Glomerular endothelial cell (primary cell): ENCODE measurements at places on chromosomes 13 and 19.

GRCh38 chr13:26914148-26914547 is 153.6 kb upstream of the GPR12 start:
- DNase-seq: no peak

DNA sequence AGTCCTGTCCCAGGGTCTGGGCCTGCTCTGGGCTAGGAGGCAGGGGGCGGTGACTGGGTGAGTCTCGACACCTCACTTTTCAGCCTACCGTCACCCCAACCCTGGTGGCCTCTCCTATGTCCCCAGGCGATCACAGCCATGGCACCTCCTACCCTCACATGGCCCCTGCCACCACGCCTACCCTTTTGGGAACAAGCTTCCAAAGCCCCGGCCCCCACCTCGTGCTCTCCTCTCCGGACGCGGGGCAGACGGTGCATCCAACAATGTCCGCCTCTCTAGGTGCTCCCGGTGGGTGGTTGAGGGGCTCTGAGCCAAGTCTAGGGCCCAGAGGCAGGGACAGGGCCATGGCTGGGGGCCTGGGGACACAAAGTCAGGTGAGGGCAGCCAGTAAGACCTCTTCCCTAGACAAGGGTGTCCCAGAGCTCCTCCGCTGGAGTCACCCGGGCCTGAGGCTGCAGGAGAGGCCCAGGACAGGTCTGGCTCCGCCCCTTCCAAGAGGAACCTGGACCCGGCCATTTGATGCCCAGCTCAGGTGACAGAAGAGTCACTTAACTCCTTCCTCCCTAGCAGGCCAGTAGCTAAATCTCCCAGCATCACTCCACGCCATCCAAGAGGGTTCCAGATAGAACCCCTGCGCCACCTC is at the start of gene SYNE4:
TSS of gene SYNE4 (minus strand) at position 478 of the 643 bp plus-strand sequence. CDS start at position 346, 132 bp downstream.
- no peak for DNase-seq

GRCh38 chr13:112651750-112652511 is 37.9 kb upstream of the ATP11A start:
- DNase-seq: no peak

- DNase-seq: no peak
Observed at GRCh38 chr19:28985201-28985600, 227.8 kb downstream of the UQCRFS1 start.

DNA sequence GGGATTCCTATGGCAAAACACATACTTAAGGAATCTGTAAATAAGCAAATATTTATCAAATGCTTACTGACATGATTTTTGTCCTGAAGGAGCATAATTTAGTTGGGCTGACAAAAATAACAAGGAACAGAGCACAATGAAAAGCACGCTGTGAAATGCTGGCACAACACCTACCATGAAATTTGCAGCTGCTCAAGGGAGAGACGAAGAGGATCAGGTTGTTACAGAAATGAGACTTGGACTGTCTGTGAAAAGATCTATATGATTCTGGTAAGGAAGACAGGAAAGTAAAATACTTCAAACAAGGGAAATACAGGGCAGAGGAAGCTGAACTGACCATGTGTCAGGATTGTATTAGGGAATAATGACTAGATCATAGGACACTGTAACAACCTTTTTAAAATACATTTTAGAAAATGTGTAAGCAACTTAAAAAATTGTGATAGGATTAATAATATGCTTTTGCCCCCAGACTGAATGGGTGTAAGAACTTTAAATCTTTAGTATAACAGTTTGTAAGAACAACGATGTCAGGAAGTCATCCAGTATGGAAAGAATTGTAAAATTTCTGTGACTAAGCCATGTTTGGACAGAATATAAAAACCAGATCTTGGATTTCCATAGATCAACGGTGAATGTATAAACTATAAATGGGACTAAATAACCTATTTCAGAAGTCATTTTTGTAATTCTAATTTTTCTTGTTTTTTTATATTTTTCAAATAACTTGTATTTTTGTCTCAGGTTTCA is 1556.0 kb downstream of the EFNB2 start:
- no peak for DNase-seq

GRCh38 chr13:77047649-77048343 is 20.8 kb upstream of the FBXL3 start:
- DNase-seq: no peak
